ENCODE measurements at places on chromosomes 2 and 18.

GRCh38 chr2:20675701-20676352 is 8.9 kb downstream of the GDF7 start:
- no peak for DNase-seq

DNA sequence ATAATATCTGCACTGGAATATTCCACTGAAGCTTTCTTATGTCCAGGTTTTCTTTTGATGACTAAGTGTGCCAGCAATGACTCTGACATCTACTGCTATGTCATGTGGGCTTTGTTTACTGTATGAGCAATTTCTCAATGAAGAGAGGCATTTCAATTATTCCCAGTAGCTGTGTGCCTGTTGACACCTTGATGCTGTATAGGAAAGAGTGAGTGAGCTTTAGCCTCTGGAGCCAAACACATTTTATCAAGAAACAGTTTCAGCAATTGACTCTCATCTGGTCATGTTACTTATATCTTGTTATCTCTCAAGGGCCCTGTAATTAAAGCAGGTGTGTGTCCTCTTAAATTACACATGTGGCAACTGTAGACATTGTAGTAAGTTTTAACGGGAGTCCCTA is 493.2 kb upstream of the FANCL start:
- DNase-seq: no peak

GRCh38 chr18:62877411-62878221 is 162.3 kb downstream of the PHLPP1 start:
- peak; percentile 54 for DNase-seq

- no peak for DNase-seq
Measured at GRCh38 chr2:144242311-144242710, 277.6 kb downstream of the ZEB2 start.

DNA sequence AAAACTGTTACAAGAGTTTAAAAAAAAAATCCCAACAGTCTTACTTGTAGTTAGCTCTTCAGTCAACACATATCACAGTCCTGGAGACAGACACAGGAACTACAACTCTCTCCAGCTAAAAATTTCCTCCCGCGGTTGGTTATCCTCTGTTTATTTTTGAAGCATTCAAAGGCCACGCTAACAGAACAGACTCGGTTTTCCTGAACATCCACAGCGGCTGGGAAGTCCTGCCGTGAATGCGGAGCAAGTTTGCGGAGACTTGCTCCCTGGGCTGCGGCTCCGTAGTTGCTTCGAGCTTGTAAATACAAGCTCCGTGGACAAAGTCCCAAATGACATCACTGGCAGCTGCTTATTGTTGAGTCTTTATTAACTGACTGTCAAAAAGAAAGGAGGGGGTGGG is at the start of gene NCKAP5:
Gene NCKAP5 (minus strand): TSS at position 292 of the 400 bp plus-strand sequence. CDS start 50,937 bp downstream, outside the sequence.
- DNase-seq: peak; percentile 61

DNA sequence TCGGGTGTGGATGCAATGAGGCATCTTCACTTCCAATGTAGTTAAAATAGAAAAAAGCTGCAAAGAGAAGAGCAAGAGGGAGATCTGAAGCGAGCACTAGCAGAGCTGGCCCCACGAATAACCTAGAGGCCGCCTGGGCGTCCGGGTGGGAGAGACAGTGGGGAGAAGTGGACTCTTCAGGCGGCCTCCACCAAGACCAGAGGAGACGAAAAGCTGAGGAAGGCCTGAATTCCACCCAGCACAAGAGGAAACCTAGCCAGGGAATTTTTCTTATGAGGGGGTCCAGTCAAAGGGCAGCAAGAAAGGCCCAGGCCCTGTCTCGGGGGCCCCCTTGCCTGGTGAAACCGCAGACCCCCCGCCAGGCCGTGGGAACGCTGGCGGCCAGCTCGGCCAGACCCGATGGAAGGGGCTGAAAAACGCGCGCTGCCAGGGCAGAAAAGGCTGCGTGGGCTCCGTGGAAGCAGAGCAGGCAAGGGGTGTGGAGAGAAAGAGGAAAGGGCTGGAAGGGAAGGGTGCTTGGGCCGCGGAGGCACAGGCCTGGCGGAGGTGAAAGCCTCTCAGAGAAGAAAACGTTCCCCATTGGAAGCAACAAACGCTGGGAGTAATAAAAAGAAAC is 69.2 kb downstream of the KCTD1 start:
- no peak for DNase-seq

DNA sequence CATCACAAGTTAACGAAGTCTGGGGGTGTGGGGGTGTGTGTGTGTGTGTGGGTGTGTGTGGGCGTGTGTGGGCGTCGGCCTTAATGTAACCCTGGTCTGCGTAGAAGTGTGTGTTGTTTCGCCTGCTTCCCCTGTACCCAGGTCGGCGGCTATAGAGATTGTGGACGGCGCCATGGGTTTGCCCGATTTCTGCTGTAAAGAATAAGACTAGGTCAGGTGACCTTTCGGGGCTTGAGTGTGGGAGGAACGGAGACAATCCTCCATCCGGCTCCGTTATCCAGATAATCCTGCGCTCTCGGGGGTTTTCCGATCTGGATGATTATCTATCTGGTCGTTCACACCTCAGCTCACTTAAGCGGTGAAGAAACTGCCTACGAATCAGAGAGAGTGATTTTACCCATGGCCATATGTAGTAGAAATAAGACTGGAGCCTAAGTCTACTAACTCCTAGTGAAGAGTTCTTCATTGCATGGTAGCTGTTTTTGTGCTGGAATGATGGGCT is 543 bp downstream of the HADHB start:
- peak; percentile 36 for DNase-seq

DNA sequence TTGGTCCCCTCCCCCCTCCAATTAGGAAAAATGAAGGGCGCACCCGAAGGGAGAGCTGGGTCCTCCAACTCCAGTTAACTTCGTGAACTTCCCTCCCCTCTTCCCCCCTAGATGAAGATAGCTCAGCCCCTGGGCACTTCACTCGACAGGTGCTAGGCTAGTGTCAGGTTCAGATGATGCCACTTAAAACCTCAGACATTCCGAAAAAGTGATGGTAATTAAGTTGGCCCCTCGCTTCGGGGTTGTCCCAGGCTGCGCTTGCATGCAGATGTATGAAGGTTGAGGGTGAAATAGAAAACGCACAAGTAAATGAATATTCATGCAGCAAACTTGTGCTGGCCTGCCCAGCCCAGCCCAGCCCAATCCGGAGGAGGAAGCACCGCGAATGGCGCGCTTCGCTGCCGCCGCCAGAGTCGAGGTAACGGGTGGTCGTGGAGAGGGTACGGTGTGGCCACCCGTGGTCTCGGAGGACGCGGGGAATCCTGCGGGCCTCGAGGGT is 3.0 kb upstream of the GBX2 start:
- no peak for DNase-seq

GRCh38 chr2:215380699-215381098 is 55.2 kb downstream of the FN1 start:
- DNase-seq: no peak

GRCh38 chr18:63539904-63540510 is 2.2 kb upstream of the SERPINB12 start:
- no peak for DNase-seq

GRCh38 chr2:88265352-88266303 is 95.5 kb downstream of the THNSL2 start:
- no peak for DNase-seq

DNA sequence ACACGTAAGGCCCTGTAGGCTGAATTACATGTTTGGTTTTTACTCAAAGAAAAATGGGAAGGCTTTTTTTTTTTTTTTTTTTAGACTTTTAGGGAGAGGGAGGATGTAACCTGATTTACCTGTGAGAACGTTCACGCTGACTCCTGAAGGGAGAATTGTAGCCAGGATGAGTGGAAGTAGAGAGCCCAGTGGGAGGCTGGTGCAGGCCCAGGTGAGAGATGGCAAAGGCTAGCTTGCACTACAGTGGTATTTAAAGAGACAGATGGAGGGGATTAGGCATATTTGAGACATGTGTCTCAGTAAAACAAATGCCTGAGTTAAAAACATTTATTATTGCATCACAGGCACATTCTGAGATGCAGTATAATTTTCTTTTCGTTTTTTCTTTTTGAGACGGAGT is 107.9 kb downstream of the CCDC85A start:
- DNase-seq: no peak

GRCh38 chr2:48696881-48697280 is 58.6 kb downstream of the LHCGR start:
- DNase-seq: no peak

GRCh38 chr2:105909215-105909614 is 164.5 kb downstream of the NCK2 start:
- no peak for DNase-seq

Measured in renal pelvis (tissue), 12 donors.